ENCODE measurements at places on chromosomes 6 and 20.

GRCh38 chr6:144595266-144595665, 310.1 kb downstream of the UTRN start:
- DNase-seq: no peak

DNA sequence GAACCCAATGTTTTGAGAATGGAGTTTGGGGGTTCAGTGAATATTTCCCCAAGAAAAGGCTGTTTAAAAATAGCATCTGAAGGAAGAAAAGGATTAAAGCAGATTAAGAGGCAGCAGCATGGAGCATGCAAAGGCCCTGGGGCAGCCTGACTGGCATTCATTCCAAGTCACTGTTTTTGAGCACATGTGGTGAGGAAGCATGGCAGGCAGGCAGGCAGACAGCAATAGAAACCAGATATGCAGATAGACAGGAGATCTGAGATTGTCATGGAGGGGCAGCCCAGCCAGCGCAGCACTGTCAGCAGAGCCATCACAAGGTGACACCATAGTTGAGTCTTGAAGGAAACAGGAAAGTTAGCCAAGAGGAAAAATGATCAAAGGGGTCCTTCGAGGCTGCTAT, 37.8 kb downstream of the SIRPA start:
- DNase-seq: no peak

GRCh38 chr6:170122651-170123050, 168.2 kb downstream of the DLL1 start:
- peak; percentile 49 for DNase-seq

GRCh38 chr20:50052550-50053361, 60.2 kb downstream of the UBE2V1 start:
- no peak for DNase-seq
